ENCODE measurements at places on chromosomes 2 and 18. TPM values are rescaled to one million over a fixed set of nuclear protein-coding genes. Genes with fewer than 3 reads are reported as not detected.

DNA sequence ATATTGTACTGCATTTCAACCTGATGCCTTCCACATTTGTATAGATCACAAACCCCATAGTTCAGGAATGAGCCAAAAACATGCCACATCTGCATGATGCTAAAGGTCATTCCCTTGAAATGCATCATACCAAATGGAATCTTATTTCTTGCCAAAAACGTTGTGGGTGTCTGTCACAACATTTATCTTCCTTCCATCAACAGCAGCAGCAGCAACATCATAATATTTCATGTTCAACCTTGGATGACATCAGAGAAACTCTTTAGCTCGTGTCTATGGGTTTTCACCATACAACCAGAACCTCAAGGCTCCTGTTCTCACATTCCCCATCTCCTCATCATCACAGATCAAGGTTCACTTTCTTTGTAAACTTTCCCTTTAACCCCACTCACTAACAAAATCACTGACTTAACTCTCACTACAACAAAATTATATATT lies 221.3 kb upstream of the CTAGE1 start:
- no peak for DNase-seq

DNA sequence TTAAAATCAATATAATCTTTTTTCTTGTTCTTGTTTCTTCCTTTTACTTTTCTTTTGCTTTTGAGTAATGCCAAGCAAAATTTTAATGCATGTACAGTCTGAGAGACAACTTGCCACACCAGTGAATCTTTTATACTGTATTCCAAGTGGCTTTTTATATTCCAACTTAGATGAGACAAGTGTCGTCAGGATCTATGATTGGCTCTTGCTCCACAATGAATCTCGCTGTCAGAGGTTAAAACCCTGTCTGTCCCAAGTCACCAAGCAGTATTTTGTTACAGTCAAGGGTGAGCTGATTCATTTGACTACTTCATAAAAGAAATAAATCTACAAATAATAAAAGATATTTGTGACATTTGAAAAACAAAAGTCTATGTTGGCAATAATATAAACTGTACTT lies at the start of gene MSTN:
Gene MSTN, minus strand, starts transcription at position 129 of the 400 bp plus-strand sequence. CDS start 133 bp downstream, outside the sequence.
- DNase-seq, result no peak

GRCh38 chr2:240928476-240929363 lies 22.6 kb downstream of the CROCC2 start:
- DNase-seq, result no peak

- DNase-seq, result peak; percentile 64
Measured at GRCh38 chr2:29322011-29322410, 206.8 kb downstream of the CLIP4 start.

- DNase-seq, result no peak
Measured at GRCh38 chr18:54209471-54210180, 14.8 kb downstream of the MBD2 start.

DNA sequence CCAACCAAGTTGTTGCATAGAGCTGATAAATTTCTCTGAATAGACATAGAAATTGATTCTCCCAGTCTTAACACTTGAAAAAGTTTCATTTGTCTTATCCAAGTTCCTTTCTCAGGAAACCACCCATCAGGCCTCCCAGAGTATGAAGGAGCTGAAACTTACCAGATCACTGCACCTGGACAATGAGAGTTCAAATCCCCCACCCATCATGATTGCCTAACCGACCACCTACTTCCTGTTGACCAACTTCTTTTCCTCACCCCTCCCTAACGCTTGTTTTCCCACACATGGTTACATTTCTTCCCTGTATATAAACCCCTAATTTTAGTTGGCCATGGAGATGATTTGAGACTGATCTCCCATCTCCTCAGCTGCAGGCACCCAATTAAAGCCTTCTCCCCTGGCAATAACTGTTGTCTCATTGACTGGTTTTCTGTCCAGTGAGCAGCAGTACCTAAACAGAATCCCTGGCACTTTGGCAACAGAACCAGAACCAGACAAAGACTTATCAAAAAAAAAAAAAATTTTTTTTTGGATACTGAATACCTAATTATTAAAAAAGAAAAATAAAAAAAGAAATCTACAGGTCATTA lies 103.0 kb downstream of the SPIRE1 start:
- DNase-seq, result no peak

DNA sequence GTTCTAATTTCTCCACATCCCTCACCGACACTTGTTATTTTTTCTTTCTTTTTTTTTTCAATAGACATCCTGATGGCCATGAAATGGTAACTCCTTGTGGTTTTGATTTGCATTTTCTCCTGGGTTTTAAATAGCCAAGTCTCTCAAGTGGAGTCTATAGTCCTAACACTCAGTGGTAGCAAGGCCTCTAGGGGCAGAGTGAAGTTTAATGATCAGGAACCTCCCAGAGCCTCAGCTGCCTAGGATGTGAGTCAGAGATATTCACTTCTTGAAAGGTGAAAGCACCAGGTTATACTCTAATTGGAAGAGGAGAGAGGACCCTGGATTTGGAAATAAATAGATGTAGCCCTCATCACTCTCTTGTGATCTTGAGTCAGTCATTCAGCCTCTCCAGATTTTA lies 62.7 kb upstream of the CAPN13 start:
- no peak for DNase-seq

GRCh38 chr2:134142341-134142738 lies 111.5 kb upstream of the MGAT5 start:
- DNase-seq, result no peak

DNA sequence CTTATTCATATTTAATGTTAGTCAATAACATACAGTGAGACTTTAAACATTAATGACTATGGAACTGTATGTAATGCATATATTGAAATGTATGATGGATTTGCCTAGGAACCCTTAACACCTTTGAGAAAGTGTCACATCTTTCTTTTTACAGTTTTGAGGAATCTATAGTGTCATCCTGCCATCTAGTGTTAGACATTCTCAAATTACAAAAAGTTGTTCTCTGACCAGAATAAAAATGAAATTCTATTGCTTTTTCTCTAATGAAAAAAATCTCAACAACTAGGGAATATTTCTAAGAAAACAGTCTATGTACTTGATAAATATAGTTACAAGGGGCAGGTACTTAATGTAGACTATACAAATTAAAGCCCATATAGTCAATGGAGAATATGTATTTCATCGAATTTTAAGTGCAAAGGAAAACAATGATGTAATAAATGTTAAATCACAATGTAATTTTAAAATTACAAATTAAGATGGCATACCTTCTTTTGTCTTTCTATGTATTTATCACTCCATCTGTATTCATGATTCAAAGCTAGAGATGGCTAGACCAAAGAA lies 5.1 kb upstream of the CALCRL start:
- DNase-seq, result peak; percentile 26

- DNase-seq, result no peak
Measured at GRCh38 chr2:109659396-109660045, 45.4 kb downstream of the SOWAHC start.

DNA sequence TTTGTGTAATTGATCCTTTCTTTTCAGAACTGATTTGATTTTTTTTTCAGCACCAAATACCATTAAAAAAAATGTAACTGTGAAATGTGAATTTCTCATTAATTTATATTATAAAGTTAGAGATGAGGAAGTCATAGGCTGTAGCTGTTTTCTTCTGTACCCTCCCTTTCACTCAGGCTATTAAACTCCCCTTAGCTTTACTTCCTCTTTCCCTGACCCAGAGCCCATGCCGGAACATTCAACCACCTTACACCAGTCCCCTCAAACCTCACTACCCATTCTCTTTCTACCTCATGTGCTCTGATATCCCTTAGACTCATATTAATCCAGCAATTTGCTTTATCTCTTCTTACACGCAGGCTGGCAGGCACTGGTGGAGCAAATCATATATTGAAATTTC lies 12.4 kb downstream of the GALNT5 start:
- no peak for DNase-seq

GRCh38 chr2:145919477-145919876 lies 1399.6 kb upstream of the ZEB2 start:
- DNase-seq, result no peak

DNA sequence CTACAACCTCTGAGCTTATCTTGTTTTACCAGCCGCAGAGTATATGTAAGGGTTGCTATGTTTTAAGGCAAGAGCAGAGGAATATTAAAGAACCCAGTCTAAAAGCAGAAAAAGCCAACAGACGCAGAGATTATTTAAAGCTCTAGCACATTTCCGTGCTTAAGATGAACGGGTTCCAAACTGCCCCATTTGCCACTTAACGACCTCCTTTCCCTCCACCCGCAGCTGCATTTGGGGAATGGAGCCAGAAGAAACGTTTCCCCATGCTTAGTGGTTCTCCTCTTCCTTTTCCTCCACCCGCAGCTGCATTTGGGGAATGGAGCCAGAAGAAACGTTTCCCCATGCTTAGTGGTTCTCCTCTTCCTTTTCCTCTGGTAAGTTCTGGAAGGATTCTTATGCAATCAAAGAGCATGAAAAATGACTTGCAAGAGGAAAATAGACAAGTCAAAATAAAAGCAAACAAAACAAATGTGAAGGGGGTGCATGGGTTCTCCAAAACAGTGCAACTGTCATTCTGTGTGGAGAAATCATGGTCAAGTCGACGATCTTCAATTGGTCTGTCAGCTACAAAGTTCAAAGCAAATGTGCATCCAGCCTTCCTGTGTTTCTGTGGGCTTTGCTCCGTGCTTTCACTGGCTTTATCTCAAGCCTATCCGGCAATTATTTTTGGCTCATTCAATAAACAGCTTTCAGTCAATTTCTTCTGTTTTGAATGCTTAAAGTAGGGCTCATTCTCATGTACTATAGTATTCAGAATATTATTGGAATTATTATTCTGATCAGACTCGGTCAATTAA lies 57.8 kb downstream of the DIPK1C start:
- no peak for DNase-seq

DNA sequence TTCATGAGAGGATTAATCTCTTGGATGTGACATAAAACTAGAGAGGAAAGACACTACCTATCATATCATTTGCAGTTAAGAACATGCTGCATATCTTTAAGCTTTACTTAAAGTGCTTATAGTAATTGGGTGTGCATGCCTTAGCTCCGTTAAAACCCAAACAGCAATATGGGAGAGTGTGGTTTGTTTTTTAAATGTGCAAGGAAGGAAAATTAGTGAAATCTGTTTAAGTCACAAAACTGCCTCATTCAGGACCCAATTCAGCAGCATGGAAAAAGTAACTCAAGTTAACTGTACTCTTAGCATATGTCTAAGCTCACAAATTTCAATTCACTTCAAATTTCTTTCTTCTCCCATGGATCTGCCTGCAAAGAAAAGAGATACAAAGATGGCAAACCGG lies 182.2 kb downstream of the ARHGAP15 start:
- no peak for DNase-seq

DNA sequence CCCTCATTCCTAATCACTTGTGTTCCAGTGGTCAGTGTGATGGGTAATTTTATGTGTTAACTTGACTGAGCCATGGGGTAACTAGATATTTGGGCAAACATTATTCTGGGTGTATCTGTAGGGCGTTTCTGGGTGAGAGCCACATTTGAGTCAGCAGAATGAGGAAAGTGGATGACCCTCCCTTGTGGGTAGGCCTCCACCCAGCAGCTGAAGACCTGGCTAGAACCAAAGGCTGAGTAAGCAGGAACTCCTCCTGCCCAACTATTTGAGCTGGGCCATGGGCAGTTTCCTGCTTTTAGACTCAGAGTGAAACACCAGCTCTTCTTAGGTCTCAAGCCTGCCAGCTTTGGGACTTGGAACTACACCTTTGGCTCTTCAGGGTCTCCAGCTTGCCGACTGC lies 141.8 kb downstream of the ACKR3 start:
- DNase-seq, result no peak

DNA sequence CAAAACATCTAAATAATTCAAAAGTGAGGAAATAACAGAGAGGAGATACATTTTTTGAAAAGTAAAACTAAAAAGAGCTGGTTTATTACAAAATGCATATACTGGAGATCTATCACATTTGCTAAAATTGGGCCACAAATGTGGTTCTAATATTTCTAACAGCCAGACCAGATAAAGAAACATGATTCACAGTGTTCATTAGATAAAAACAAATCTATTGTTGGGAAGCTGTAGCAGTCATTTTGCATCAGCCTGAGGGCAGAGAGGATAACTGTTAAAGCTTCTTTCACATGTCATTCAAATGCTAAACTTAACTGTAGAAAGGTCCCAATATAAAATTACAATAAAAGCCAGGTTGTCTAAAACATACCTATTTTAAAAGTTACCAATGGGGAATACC lies 148.3 kb downstream of the GULP1 start:
- no peak for DNase-seq

DNA sequence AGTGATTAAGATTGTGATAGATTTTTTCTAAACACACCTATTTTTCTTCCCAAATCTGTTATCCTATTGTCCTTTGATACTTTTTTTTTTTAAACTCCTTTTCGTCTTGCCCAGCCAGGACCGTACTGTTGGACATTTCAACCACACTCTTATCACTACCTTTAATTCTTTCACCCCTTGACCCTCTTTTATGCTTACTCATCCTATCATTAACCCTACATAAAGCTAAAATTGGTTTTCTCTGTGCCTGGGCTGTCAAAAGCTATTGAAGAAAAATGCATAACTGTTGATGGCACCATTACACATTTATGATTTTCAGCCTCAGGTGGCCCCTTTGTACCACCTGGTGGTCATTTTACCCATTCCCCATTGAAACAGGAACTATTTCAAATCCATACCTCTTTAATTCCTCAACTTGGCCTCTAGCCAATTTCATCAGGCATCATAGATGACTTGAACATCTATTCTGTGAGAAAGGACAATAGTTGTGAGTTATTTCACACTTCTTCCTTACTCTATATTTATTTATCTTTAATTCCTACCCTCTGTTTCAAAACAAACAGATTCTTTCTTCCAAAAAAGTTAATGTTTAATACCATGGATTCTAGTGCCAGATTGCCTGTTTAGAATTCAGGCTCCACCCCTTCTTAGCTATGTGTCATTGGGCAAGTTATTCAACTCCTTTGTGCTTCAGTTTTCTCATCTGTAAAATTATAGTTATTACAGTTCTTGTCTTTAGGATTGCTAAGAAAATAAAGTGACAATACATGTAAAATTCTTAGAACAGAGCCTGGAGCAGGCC lies 258.6 kb downstream of the CAMKMT start:
- no peak for DNase-seq

DNA sequence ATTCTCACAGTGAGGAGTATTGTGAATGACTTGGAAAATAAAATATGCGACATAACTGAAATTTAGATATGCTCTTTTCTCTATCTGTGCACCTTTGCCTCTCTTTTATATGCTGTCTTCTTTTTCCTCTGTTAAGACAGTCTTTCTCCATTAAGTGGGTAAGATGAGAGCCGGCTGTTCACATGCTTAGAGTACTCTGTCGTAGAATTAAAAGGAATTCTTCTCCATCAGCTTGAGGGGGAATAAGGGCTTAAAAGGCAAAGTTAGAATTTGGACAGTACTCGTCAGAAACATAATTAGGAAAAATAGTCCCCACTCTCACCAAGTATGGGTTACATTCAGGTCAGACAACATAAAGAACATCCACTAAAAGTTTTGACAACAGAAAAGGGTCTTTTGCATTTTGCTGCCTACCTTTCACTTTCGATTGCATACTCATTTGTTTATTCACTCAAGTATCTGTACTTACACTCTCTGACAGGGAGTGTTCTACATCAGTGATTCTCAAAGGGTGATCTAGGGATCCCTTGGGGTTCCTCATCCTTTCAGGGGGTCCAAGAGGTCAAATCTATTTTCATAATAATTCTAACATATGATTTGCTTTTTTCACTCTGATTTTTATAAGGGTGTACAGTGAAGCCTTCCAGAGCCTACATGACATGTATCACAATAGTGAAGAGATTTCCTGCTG lies 48.0 kb downstream of the ARHGAP15 start:
- no peak for DNase-seq

Gene KLF7
- total RNA-seq, result 13.6 TPM

Gene HOXD10
- total RNA-seq, result 1.8 TPM

Gene GNLY
- not detected for total RNA-seq

Gene C1QL2
- 0.10 TPM for total RNA-seq

Gene TMEM37
- total RNA-seq, result 1.5 TPM

Gene LYPD6B
- total RNA-seq, result 12.3 TPM

Gene ADGRF3
- total RNA-seq, result not detected

Gene C2orf76
- total RNA-seq, result 17.4 TPM
